Right forelimb (tissue), 1 donor: ENCODE measurements at places on chromosomes 6 and 20.
A peak's percentile ranks its signal among the peaks of the same experiment; 100 is the strongest.

DNA sequence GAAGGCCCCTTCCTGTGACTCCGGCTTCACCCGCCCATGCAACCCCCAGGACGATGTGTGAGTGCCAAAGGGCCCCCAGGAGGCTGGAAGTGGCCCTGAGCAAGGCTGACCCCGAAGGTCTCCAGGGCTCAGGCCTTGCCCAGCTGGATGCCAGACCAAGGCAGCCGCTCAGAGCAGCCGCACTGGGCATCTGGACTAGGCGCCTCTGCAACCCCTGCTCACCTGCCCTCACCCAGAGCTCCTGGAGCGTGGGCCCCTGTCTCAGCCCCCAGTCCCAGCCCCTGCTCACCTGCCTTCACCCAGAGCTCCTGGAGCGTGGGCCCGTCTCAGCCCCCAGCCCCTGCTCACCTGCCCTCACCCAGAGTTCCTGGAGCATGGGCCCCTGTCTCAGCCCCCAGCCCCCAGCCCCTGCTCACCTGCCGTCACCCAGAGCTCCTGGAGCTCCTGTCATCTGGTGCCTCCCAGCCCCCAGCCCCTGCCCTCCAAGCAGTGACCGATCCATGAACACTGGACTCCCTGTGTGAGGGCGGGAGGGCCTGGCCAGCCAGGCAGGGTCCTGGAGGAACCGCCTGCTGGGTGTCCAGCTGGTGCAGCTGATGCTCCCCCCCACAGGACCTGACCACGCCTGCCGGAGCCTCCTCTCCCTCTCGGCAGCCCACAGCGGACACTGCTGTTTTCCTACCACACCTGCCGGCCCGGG lies 1.1 kb downstream of the SRMS start:
- no peak for DNase-seq

- DNase-seq = no peak
These were observed 15.1 kb upstream of the AFDN start for GRCh38 chr6:167811442-167812087.

GRCh38 chr6:90460051-90460450 lies 126.8 kb downstream of the MAP3K7 start:
- no peak for DNase-seq

DNA sequence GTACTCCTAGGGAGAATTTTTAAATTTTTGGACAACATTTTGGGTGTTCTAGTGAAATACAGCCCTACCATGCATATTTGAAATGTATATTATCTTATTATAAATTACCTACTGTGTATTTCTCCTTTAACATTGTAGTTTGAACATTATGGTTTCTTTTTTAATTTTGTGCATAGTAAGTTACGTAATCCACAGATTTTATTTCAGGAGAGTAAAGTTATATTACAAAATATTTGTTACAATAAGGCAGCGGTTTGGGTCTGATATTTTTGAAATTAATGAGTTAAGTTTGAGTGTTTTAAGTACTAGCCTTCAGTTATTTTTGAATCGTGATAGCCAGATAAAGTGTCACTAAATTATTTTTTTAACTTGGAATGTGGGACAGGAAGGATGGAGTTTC lies 7.3 kb upstream of the SOX4 start:
- DNase-seq = no peak

DNA sequence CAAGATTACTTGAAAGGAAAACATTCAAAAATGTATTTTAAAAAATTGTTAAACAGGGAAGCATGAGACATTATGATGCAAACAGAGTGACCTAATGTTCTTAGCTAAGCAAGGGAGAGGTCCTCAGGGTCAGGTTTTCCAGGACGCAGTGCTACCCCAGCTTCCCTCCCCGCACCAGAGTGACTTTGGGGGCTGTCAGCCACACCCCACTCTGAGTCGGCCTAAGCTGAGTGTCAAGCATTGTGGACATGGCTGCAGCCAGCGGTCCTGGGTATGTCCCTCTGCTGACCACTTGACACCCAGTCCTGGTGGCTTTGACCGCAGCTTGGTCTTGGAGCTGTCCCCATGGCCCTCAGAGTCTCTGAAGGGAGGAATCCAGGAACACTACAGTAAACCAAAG lies 54.9 kb upstream of the CD93 start:
- DNase-seq = no peak

DNA sequence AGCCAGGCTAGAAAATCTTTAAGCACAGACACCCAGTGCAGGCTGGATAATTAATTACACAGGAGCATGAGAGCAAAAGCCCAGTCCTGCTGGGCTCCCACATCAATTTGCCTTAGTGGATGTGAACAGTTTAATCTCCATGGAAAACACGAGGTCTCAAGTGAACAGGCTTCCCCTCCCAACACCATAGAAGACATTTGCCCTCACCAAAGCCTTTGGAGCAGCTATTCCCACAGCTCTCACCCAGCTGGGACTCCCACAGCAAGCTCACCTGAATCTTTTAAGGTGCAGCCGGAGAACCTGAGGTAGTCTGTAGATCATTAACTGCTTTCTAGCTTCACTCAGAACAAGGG lies 12.0 kb downstream of the TOMM6 start:
- DNase-seq = no peak

DNA sequence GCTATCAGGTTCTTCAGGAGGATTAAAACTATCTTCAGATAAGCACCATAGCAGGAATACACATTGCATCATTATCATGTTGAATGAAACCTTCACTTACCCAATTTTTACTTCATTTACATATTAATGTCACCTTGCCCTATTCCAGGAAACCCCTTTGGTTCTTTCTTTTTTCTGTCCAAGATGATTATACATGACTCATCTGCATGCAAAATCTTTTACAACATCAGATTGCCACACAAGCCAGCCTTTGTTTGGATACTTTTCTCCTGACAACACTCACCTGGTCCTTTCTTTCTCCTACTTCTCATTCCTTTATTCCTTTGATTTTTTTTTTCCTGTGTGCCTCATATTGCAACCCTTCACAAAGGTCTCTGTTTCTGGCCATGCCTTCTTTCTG lies 200.5 kb upstream of the POU3F2 start:
- no peak for DNase-seq

- no peak for DNase-seq
These were observed 1.8 kb upstream of the TTLL2 start for GRCh38 chr6:167323111-167323510.

DNA sequence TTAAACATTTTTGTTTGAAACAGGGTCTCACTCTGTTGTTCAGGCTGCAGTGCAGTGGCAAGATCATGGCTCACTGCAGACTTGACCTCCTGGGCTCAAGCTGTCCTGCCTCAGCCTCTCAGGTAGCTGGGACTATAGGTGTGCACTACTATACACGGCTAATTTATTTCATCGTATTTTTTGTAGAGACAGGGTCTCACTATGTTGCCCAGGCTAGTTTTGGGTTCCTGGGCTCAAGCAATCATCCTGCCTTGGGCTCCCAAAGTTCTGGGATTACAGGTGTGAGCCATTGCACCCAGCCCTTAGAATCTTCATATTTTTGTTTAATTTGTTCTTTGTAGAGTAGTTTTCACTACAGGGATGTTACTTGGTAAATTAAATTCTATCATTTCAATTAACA lies 67.1 kb downstream of the SGK1 start:
- DNase-seq = no peak

DNA sequence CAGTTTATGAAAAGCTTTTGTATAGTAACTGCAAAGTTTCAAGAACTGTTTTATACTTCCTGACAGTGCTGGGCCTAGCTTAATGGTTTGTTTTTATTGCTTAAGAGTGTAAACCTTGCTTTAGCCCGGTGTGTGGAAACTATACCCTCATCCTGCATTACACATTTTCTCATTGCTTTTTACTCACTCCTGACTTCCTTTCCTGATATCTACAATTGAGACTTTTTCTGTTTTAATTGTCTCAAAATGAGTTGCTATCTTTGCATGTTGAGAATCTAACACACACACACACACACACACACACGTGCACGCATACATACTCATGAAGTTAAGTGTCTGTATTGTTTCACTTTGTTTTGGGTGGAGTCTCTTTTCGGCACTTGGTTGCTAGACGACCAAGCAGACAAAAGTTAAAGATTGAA lies 16.7 kb downstream of the BMP2 start:
- DNase-seq = peak; percentile 47

GRCh38 chr6:3304500-3305215 lies 45.9 kb downstream of the PSMG4 start:
- peak; percentile 38 for DNase-seq

DNA sequence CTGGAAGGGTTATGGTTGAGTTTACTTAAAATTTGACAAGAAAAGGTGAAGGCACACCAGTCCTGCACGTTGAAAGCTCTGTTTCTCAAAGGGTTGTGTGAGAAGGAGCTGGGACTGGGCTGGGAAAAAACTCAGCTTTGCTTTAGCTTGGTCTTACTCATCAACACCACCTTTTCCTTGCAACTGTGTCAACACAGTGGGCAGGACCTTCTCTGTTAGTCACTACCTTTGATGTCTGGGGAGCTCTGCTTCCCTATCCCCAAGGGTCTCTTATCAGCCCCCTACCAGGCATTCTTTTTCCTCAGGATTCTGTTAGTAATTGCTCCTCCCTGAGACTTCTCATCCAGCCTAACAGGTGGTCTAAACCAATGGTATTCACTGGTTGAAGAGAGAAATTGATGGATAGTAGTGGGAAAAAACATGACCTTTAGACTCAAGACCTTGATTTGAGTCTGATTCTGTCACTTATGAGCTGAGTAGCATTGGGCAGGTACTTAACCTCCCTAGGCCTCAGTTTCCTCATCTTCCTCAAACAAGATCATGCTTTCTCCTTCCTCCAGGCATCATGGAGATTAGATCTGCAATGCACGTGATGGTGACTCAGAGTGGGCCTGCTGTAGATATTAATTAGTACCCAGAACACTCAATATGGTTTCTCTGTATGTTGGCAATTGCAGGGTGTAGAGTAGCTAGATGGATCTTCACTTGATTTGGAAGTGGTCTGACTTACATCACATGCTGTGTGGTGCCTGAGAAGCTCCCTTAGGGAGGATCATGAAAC lies 17.2 kb upstream of the FOXA2 start:
- no peak for DNase-seq

DNA sequence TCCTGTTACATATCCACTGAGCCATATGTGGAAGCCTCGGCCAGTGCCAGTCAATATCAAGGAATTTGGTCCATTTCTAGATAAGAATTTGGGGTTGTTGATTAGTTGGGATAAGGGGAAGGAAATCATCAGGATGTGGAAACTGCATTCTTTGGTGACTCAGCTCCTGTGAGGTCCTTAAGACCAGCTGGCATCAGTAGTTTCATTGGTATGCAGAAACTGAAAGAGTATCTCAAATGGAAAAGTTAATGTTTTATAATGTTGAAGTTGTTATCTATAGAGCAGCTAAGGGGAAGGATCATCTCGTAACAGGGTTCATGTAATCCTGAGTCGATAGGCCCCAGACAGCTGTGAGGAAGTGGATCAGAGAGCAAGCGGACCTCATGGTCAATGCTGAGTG lies 87.9 kb upstream of the PRND start:
- no peak for DNase-seq

GRCh38 chr6:57017841-57018240 lies 28.7 kb upstream of the KIAA1586 start:
- DNase-seq = no peak

GRCh38 chr6:166951670-166952060 lies 4.7 kb downstream of the RNASET2 start:
- no peak for DNase-seq
